Mucosa of gallbladder (tissue), 1 donor: ENCODE measurements at places on chromosomes 12 and 14. TPM values are rescaled to one million over a fixed set of nuclear protein-coding genes. Genes with fewer than 3 reads are reported as not detected.

RNF212B gene
- total RNA-seq, result 0.20 TPM

EPYC gene
- not detected for total RNA-seq

GRCh38 chr14:39025250-39025809, 77.7 kb downstream of the SEC23A start:
- DNase-seq, result no peak

GYS2 gene
- not detected for total RNA-seq

GRCh38 chr14:54650959-54651351, 84.0 kb downstream of the SAMD4A start:
- DNase-seq, result no peak

DNA sequence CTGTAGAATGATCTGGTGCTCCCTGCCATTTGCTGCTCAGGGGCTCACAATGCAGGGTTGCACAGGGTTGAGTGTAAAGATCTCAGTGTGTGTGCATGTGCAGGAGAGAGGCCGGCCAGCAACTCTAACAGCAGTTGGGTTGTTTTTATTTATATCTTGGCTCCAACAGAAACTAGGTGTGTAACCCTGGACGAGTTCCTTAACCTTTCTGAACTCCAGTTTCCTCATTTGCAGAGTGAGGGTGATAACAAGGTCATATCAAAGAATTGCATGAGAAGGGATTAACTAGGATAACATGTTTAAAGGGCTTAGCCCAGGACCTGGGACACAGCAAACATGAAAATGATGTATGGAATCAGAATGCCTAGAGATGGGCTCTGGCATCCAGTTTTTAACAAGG, 14.8 kb upstream of the JDP2 start:
- no peak for DNase-seq

DNA sequence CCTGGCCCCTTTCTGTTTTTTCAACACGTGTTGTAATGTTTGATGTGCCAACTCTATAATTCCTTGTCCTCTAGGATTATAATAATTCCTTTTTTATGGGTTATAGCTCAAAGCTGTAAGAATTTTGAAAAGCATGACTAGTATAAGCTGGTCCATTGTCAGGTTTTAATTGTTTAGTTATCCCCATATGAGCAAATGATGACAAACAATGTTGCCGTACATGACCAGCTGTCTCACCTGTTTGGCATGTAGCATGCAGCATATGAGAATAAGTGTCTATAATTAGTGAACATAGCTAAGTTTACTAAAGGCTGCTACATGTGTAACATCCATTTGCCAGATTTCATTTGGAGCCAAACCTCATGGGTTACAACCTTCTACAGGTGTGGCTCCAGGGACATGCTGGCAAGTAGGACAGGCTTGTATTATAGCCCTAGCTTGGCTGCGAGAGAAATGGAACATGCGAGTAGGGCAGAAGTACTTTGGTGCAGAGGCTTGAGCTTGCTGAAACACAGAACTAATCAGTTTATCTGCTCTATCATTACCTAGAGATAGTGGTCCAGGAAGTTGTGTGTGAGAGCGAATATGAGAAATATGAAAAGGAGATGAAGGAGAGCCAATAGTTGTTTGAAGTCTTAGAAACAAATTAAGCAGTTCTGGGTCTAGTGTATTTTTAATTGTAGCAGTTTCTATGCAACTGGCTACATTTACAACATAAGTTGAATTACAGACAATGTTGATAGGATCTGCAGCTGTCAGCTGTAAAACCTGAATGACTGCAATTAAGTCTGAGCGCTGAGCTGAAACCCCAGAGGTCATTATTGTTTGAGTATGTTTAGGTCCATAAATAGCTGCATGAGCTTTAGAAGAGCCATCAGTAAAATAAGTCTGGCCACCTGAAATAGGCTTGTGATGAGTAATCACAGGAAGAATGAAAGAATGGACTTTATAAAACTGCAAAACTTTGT, 22.6 kb upstream of the MAPKAPK5 start:
- no peak for DNase-seq

STON2 gene
- total RNA-seq, result 41.3 TPM

DNA sequence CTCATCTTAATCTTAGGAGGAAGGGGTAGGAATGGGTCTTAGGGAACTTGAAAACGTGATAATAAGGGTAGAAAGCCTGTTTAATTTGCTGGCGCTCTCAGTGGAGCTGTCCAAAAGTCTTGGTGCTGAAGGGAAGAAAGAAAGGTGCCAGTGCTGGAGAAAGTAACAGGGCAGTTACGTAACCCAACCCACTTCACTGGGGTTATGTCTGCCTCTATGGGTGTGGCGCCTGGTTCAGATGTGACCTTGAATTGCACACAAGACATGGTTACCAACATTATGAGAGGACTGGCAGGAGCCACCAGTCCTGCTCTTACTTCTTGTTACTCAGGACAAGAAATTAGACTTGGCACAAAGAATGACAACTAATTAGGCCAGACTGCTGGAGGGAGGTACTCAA, 18.6 kb upstream of the GPATCH2L start:
- DNase-seq, result no peak

- DNase-seq, result no peak
Measured at GRCh38 chr12:102504871-102505270, 24.5 kb upstream of the IGF1 start.

C1R gene
- 303 TPM for total RNA-seq
